HepG2 (cell line): ENCODE measurements at places on chromosomes 12 and 14.

GRCh38 chr14:35390577-35391387 is 13.8 kb downstream of the NFKBIA start:
- no peak for DNase-seq

DNA sequence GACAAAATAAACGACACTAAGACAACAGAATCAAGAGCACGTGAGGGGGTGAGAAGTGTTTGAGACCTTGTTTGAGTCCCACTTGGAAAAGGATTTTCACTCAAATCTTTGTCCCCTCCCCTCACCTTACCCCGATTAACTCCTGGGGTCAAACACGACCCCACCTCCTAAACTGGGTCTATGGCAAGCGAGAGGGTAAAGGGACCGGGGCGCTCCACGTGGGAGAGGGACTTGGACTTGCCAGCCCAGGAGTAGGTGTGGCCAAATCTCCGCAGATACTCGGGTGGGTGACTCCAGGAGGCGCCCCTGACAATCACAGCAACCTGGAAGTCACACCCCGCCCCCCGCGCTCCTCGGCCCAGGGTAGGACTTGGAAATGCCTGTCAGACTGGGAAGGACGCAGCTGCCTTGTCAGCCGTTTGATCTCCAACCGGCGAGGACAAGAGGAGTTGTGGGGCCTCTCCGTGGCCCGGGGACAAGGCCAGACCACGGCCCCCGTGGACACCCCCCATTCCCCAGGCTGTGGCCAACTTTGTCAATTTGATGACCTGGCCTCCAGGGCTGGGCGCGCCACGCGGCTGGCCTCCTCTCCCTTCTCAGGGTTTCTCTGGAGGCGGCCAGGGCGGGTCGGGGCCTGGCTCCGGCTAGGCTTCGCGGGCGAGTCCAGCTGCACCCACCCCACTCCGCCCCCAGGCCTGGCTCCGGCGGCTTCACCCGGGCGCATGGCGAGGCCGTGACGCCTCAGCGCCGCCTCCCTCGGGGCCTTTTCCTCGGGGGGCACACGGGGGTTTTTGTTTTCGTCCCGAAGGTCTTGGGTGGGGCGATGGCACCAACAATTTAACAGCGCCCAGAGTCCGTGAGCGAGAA is 1.1 kb upstream of the BCL11B start:
- DNase-seq: peak; percentile 16

GRCh38 chr12:11661491-11662089 is 12.1 kb downstream of the ETV6 start:
- no peak for DNase-seq

- DNase-seq: peak; percentile 96
Measured at GRCh38 chr14:20609215-20610001, 18.2 kb upstream of the RNASE12 start.

- no peak for DNase-seq
Measured at GRCh38 chr12:54004841-54005530, 3.8 kb upstream of the HOXC8 start.

GRCh38 chr12:105368047-105368646 is 37.7 kb downstream of the C12orf75 start:
- DNase-seq: no peak

- DNase-seq: no peak
Measured at GRCh38 chr12:18492372-18493025, 231.2 kb downstream of the PIK3C2G start.

- DNase-seq: no peak
Measured at GRCh38 chr14:93984070-93984469, 7.7 kb upstream of the ASB2 start.

DNA sequence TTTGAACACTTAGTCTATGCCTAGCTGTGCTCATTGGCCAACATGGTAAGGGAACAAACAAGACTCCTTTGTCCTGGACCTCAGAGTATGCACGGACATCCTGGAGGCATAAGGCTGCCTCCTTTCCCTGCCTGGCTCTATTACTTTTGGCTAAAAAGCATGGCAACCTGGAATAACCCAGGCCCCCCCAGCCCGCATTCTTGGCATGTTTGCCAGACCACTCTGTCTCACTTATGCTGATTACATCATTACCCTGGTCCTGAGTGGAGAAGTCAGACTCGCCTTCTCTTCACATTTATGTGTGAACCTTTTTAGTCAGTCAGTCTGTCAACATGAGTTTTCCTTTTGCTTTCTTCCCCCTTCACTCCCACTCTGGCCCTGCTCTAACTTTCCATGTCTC is 58.0 kb upstream of the ELK3 start:
- no peak for DNase-seq
